Common myeloid progenitor, CD34-positive (primary cell): ENCODE measurements at places on chromosomes 3 and 15.

DNA sequence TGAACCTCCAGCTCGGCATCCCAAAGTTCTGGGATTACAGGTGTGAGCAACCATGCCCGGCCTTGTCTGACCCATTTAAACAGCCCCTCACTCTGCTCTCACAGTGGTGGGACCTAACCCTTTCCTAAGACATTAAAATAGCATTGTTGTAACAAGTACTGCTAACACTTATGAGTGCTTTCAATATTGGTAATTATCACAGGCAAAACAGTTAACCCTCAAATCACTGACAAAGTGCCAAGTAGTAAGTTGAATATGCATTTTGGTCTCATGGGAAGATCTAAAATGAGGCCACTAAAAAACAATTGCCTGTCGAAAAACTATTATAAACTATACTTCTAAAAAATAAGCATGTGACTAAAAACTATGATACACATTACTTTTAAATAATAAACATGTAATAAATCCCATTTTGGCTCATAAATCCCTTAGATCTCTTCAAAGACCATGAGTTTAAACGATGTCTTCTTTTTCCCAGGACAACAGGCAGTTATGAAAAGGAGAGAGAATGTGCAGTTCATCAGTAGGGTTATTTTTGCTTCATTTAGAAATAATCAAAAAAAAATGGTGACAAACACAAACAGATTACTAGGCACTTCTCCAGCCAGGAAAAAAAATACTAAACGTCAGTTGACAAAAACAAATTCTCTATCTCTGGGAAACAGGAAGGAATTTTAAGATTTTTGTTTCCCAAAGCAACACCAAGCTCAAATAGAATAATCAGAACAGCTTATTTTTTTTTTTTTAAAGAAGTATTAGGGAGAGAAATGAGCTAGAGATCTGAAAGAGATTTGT lies 95.4 kb downstream of the RFTN1 start:
- no peak for DNase-seq

DNA sequence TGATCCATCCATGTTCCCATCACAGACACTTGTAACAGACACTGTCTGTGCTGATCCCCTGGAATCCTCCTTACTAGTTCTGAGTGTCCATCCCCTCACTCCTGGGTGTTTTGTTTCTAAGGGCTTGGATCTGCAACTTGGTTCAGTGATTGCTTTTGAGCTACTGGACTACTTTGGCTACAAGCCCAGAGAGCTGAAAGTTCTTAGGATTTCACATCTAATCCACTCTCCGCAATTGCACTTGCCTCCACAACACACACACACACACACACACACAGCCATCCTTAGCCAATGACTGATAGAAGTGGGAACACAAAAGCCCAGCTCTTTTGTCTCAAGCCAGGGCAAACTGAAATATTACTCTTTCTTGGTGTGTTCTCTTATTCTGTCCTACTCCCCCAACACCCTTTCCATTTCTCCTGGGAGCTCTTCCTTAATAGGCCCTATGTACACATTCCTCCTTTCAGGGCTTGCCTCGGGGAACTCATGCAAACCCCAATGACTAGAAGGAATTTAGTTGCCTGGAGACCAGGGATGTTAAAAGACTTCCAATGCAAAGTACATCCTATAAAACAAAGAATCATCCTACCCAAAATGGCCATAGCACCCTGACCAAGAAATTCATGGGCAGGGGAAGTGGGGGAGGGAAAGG lies 206.1 kb upstream of the UBE2E2 start:
- no peak for DNase-seq

GRCh38 chr3:53702776-53703530 lies 143.3 kb downstream of the CHDH start:
- DNase-seq: no peak

- DNase-seq: no peak
Observed at GRCh38 chr15:36362509-36362915, 216.9 kb upstream of the CDIN1 start.

- no peak for DNase-seq
Observed at GRCh38 chr3:132840201-132840700, 118.0 kb upstream of the NPHP3 start.

GRCh38 chr15:66565141-66565641 lies 607 bp downstream of the LCTL start:
- no peak for DNase-seq
